Brain (organoid and tissue), 16 donors: ENCODE measurements at places on chromosomes 16 and 17.

GRCh38 chr17:81566461-81567126, 14.4 kb upstream of the FAAP100 start:
- DNase-seq: peak; percentile 30

DNA sequence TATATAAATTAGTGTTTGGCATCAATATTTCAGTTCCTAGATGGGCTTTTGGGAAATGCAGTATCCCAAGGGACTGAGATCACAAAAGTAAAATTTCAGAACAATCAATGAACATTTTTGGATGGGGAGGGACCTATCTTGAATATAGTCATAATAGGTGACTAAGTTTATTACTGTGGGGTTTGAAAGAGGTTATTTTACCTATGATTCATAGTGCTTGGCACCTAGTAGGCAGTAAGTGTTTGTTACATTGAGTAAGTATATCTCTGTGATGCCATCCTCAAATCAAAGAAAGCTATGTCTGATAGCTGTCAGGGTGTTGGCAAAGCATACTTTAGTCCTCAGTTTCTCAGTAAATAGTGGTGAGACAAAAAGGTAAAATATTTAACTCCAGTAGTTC, 36.9 kb downstream of the ZNF207 start:
- no peak for DNase-seq

GRCh38 chr16:11127610-11128195, 128.3 kb downstream of the SOCS1 start:
- no peak for DNase-seq

DNA sequence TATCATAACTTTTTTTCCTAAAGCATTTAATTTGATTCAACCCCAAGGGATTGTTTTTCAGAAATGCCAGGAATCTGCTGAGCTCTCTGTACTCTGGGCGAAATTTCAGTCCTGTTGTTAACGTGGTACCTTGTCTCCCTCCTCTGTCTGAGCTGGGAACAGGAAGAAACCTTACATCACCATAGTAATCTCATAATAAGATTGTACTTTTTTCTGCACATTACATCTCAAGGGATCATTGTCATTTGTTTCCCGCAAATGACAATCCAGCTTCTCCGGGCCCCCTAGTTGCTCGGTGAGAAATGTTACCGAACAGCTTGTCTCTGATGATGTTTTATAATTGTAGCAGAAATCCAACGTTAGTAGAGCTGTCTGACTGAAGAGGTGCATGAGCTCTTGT, 152.7 kb upstream of the ERCC4 start:
- DNase-seq: peak; percentile 91

DNA sequence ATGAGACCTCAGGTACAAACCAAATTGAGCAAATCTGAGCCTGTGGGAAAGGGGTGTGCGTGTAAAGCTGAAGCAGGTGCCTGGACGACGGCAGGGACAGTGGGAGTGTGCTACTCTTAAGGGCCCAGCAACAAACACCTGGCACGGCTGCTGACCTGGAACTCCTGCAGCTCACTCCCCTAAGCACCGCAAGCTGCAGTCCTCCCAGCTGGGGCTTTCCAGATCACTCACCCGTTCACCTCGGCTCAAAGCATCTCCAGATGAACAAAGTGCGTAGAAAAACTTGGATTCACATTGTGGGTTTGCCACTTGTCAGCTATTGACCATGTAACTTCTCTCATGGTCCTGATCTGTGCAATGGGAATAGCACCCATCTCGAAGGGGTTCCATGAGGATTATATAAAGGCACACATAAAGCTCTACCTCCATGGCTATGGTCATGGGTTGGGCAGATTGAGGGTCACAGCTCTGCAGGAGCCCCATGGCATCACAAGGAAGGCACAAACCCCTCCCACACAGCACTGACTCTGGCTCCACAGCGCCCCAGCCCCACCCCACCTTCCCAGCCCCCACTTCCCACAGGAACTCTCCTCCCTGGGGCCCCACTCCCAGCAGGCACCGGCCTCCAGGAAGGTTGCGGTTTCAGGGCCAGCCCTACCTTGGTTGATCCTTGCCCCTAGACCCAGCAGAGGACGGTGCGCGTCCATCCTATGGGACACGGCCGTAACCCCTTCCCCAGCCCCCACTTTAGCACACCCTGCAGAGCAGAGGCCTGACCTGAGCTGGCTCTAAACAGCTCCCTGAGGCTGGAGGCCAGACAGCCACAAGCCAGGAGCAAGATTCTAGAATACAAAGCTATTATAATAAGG, 21.9 kb downstream of the ST3GAL2 start:
- no peak for DNase-seq

DNA sequence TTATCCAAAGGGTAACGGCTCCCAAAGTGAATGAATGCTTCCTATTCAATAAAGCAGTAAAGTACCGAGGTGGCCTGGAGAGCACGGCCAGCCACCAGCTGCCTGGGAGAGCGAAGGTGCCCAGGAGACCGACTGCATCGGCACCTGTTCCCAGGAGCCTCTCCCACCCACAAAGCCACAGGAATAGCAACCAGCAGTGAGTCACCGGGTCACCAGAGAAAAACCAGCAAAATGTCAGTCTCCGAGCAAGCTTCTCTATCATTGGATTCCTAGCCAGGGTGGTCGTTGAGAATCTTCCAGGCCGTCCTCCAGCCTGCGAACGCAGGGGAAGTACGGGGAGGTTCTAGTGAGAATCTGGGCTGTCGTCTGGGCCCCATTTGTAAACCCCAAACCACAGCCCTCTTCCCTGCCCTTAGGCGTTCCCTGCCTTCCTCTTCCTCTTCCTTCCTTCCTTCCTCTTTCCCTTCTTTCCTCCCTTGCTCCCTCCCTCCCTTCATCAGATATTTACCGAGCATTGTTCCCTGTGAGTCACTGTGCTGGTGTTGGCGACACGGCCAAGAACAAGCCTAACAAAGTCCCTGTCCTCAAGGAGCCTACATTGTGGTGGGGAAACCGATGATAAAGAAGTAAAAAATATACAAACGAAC, 114.6 kb downstream of the SLC39A11 start:
- no peak for DNase-seq

GRCh38 chr17:32835291-32835761, 41.6 kb downstream of the MYO1D start:
- no peak for DNase-seq

DNA sequence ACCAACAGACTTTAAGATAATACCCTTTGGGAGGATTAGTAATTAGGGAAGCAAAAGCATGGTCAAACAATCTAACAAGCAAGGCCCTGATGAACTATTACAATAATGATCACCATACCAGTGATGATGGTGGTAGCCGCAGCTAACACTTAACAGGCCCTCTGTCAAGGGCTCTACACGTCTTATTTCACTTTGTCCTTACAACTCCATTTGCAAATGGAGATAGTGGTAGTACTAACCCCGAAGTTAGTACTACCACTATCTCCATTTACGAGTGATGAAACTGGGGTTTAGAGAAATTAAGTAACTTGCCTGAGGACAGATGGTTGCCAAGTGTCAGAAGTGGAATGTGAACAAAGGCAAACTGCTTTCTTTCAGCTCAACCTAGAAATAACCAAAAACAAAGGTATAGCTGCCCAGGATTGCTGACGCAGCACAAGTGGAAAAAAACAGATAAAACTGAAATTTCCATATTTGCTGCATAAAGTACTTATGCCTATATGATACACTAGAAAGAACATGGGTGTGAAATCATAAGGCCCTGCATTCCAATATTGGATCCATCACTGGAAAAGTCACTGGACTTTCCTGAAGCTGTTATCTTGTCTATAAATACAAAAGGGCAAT, 24.6 kb downstream of the CEP112 start:
- no peak for DNase-seq

DNA sequence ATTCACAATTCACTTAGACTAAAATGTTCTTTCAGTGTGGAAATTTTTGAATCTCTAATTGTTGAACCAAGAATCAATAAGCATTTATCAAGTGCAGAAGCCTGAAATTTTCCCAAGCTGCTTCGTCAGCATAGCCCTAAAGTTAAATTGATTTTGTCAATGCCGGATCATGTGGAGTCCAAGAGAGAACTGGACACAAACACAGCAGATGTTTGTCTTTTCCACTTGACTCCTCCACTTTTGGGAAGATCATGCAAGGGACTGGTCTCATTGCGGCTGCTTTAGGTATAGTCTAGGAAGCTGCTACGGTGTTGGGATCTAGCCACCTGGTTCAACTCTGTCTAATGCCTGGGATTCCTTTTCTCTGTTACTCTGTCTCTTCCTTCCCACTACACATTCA, 95.7 kb downstream of the CYB561 start:
- no peak for DNase-seq

GRCh38 chr16:49717689-49718088, 138.2 kb downstream of the ZNF423 start:
- DNase-seq: no peak

GRCh38 chr16:21235199-21235585, 1.7 kb downstream of the ANKS4B start:
- no peak for DNase-seq
